H1 (cell line): ENCODE measurements at places on chromosomes 7 and 10. TPM values are rescaled to one million over a fixed set of nuclear protein-coding genes. Genes with fewer than 3 reads are reported as not detected.

Gene ZNF212
- polyA plus RNA-seq, result 6.7 and 9.1 TPM in 2 replicates

Gene PURB
- polyA plus RNA-seq, result 3.0 and 3.3 TPM in 2 replicates

Gene MRPL43
- polyA plus RNA-seq, result 149 and 171 TPM in 2 replicates

Gene LLCFC1
- not detected in 2 replicates for polyA plus RNA-seq

- DNase-seq, result no peak
- no peak overlapping the region for H3K4me3 ChIP-seq
- H3K4me1 ChIP-seq, result no peaks in the 10 kb centered on the region
- no peak overlapping the region for H3K27ac ChIP-seq
- no peaks in the 10 kb centered on the region for H3K36me3 ChIP-seq
Observed at GRCh38 chr7:132430861-132431822, 145.1 kb downstream of the PLXNA4 start.

DNA sequence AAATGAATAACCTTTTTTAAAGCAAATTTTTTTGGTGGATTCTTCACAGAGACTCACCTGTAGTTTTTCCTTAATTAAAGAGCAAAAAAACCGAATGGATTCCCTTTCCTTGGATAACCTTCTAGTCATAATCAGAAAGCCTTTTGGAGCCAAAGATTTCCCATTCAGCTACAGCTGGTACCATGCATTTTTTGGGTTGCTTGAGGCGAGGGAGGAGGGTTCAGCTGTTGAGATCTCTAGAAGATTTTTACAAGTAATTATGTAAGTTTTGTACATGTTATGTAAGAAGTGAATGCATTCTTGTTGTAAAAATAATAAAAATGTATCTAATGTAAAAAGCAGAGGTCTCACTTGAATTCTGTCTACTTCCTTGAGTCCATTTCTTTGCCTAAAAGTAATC is 463.2 kb downstream of the SORCS3 start:
- no peak for DNase-seq
- H3K27ac ChIP-seq, result no peak overlapping the region
- H3K4me1 ChIP-seq, result peaks cover 12% of the 10 kb centered on the region
- H3K27me3 ChIP-seq, result no peaks in the 10 kb centered on the region; the same call in 1 of the 2 replicates
- H3K4me3 ChIP-seq, result no peak overlapping the region
- H3K36me3 ChIP-seq, result no peaks in the 10 kb centered on the region

GRCh38 chr7:80654887-80655340 is 16.5 kb downstream of the CD36 start:
- no peak for DNase-seq
- H3K4me3 ChIP-seq, result no peak overlapping the region
- H3K4me1 ChIP-seq, result no peaks in the 10 kb centered on the region
- no peak overlapping the region for H3K27ac ChIP-seq

GRCh38 chr7:27145914-27146412 is 1.6 kb downstream of the HOXA6 start:
- H3K4me3 ChIP-seq, result no peak overlapping the region
- no peak for DNase-seq
- H3K36me3 ChIP-seq, result no peaks in the 10 kb centered on the region
- peaks cover 97% of the 10 kb centered on the region for H3K27me3 ChIP-seq
- H3K27ac ChIP-seq, result no peak overlapping the region

DNA sequence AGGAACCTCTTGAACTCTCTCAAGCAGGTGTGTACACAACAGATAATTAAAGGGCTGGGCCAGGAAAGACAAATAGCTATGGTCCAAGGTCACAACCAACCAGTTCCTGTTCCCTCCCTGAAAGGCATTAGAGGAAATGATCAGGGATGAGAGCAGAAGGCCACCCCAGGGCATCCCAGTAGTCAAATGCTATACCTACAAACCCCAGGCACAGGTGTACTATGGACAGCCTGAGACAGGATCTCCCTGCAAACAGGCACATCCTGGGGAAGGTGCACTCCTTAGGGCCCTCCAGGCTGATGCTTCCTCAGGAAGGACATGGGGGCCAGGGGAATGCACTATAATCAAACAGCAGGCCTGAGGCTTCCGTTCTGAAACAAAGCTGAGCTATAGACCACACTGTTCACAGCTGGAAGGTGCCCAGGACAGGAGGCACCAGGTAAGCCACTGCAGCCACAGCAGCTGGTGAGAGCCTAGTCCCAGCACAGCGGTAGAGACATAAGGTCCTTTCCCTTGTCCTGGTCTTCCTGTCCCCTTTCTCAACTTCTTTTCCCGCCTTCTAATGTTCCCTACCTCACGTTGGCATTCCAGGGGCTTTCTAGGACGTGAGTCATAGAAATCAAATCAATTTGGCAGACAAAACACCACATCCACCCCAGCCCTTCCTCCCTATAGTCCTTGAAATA is 13.3 kb downstream of the PARP12 start:
- H3K27me3 ChIP-seq, result no peaks in the 10 kb centered on the region
- no peak overlapping the region for H3K4me3 ChIP-seq
- DNase-seq, result peak; percentile 33

DNA sequence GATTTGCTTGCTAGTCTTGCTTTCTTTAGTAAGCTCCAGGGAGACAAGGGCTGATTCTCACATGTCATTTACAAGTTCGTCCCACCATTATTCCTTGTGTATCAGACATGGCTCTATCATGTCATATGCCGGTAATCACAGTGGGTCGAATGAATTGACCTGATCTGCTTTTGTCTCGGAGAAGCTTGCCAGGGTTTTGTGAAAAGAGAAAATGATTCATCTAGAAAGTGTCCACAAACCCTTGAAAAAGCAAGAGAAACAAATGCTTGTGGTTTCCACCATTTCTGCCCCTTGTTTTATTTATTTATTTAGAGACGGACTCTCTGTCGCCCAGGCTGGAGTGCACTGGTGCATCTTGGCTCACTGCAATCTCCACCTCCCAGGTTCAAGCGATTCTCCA is 278.5 kb downstream of the TCF7L2 start:
- H3K4me1 ChIP-seq, result no peaks in the 10 kb centered on the region
- H3K27me3 ChIP-seq, result no peaks in the 10 kb centered on the region
- no peak overlapping the region for H3K27ac ChIP-seq
- no peaks in the 10 kb centered on the region for H3K36me3 ChIP-seq

DNA sequence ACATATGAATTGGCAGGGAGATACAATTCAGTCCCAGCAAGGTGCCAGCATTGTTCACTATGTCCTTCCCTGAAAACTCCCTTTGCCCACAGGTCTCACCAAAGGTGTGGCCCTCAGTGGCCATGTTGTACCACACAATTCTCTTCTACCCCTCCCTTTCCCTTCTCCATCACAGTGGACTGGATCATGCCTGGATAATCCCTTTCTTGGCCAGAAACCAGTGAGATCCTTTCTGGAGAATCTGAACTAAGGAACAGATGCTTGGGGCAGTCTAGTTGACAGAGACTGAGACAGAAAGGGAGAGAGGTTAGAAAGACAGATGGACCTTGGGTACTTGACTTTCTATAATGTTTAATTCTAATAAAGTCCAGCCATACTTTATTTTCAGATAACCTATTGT is 9.5 kb downstream of the NMT2 start:
- H3K4me3 ChIP-seq, result no peak overlapping the region
- no peak overlapping the region for H3K27ac ChIP-seq
- no peaks in the 10 kb centered on the region for H3K36me3 ChIP-seq
- no peak for DNase-seq
- no peaks in the 10 kb centered on the region for H3K4me1 ChIP-seq
- H3K27me3 ChIP-seq, result no peaks in the 10 kb centered on the region

DNA sequence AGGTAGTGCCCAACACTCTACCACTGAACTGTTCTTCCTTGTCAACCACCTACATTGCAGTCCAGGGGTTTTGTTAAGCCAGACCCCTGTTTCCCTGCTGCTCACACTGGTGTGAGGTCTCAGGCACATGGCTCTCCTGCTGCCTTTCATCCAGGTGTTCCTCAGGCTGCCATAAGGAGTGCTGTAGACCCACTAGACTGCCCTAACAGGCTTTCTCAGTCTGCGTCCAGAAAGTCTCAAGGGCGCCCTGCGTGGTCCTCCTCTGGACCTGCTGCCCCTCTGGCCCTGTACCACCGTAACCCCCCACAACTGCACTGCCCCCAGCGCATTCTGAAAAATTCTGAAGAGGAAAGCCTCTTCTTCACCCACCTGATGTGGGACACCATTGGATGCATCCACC is 225.7 kb upstream of the ANKRD30A start:
- no peak overlapping the region for H3K4me3 ChIP-seq
- no peaks in the 10 kb centered on the region for H3K36me3 ChIP-seq
